ENCODE measurements at places on chromosomes 4 and X. TPM values are rescaled to one million over a fixed set of nuclear protein-coding genes. Genes with fewer than 3 reads are reported as not detected.

- peaks cover 64% of the 10 kb centered on the region for H3K36me3 ChIP-seq
- H3K27me3 ChIP-seq = no peaks in the 10 kb centered on the region
- H3K27ac ChIP-seq = no peak overlapping the region
- peaks cover 3% of the 10 kb centered on the region for H3K4me1 ChIP-seq
- no peak overlapping the region for H3K4me3 ChIP-seq
- DNase-seq = no peak
These were observed 39.5 kb downstream of the NEIL3 start for GRCh38 chr4:177349191-177349590.

DNA sequence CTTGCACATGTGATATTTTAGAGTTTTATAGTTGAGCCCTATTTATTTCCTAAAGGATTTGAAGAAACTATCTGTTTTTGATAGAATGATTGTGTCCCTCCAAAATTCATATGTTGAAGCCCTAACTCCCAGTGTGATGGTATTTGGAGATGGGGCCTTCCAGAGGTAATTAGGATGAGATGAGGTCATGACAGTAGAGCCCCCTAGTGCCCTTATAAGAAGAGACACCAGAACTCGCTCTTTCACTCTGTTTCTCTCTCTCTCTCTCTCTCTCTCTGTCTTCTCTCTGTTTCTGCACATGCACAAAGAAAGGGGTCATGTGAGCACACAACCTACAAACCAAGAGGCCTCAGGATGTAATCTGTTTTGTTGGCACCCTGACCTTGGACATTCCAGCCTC lies 921.9 kb upstream of the DIAPH2 start:
- no peak for DNase-seq
- no peak overlapping the region for H3K27ac ChIP-seq
- H3K27me3 ChIP-seq = no peaks in the 10 kb centered on the region
- H3K4me3 ChIP-seq = no peak overlapping the region
- H3K36me3 ChIP-seq = no peaks in the 10 kb centered on the region
- H3K4me1 ChIP-seq = no peaks in the 10 kb centered on the region

GRCh38 chr4:148344941-148345340 lies 97.3 kb downstream of the NR3C2 start:
- no peak overlapping the region for H3K4me3 ChIP-seq
- H3K27me3 ChIP-seq = no peaks in the 10 kb centered on the region
- no peak overlapping the region for H3K27ac ChIP-seq
- H3K4me1 ChIP-seq = no peaks in the 10 kb centered on the region

- DNase-seq = no peak
- H3K4me3 ChIP-seq = no peak overlapping the region
- no peaks in the 10 kb centered on the region for H3K4me1 ChIP-seq
- H3K27ac ChIP-seq = no peak overlapping the region
These were observed 534.9 kb upstream of the FMR1 start for GRCh38 chrX:147376601-147377422.

DNA sequence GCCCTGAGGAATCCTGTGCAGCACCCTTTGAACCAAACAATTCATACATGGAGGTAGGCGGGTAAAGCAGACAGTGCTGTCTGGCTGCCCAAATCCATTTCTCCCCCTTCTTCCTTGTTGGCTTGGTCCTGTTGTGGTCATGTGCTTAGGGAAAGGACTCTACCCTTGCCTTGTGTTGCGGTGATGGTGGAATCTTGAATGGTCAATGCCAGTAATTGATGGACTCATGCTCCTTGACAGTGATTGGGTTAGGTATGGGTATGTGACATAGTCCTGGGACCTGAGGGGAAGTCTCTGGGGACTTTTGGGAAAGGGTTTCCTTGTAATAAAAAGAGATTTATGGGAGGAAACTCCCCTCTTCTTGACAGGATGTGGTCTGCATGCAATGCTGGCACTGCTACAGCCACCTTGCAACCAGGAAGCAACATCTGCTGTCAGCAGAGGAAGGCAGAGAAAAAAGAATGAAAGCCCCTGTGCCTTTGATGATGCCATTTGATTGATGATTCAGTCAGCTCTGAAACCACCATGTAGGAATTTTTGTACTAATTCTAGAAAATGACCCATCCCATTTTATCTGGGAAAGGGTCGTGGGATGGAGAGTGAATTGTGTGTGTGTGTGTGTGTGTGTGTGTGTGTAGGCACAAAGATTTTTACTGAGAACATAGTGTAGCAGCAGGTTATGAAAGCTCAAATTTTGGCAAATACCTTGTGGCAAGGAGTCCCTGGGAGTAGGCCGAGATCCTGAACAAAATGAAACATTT lies 30.0 kb upstream of the HUWE1 start:
- H3K4me1 ChIP-seq = peaks cover 51% of the 10 kb centered on the region
- H3K27me3 ChIP-seq = no peaks in the 10 kb centered on the region
- peak; percentile 67 for DNase-seq
- peaks cover 14% of the 10 kb centered on the region for H3K36me3 ChIP-seq
- H3K4me3 ChIP-seq = peak overlapping the region; percentile 79

GRCh38 chr4:122662701-122663100 lies 41.8 kb upstream of the IL21 start:
- no peaks in the 10 kb centered on the region for H3K27me3 ChIP-seq
- no peak for DNase-seq
- H3K36me3 ChIP-seq = peaks cover 1% of the 10 kb centered on the region
- peaks cover 27% of the 10 kb centered on the region for H3K4me1 ChIP-seq

DNA sequence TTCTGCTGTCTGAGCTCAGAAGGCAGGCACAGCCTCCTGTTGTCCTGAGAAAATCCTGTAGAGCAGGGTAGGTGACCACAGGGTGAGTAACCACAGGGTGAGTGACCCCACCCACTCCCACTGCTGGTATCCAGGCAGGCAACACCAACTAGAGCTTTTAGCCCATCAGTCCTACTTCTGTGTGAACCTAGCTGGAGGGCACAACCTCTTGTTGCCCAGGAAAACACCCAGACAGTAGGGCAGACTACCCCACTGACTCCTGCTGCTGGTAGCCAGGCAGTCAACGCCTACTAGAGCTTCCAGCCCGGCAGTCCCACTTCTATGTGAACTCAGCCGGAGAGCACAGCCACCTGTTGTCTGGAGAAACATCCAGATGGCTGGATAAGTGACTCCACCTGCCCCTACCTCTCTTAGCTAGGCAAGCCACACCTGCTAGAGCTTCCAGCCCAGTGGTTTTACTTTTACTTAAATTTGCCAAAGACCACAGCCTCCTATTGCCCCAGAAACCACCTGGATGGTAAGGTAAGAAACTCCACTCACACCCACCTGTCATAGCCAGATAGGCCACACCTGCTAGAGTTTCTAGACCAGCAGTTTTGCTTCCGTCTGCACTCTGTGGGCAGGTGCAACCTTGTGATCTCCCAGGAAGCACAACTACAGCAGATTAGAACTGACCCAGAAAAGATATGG lies 371.6 kb downstream of the INPP4B start:
- H3K27me3 ChIP-seq = no peaks in the 10 kb centered on the region
- no peaks in the 10 kb centered on the region for H3K4me1 ChIP-seq
- no peak overlapping the region for H3K4me3 ChIP-seq
- no peak overlapping the region for H3K27ac ChIP-seq
- no peaks in the 10 kb centered on the region for H3K36me3 ChIP-seq

DNA sequence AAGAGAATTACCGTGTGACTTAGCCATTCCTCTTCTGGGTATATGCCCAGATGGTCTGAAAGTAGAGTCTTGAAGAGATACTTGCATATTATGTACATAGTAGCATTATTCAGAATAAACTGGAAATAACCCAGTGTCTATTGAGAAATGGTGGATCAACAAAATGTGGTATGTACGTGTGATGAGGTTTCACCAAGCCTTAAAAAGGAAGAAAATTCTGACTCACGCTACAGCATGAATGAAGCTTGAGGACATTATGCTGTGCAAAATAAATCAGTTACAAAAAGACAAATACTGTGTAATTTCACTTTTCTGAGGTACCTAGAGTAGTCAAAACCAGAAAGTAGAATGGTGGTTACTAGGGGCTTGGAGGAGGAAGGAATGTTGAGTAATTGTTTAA lies 37.3 kb downstream of the GBA3 start:
- no peak for DNase-seq
- peaks cover 1% of the 10 kb centered on the region for H3K27me3 ChIP-seq
- H3K36me3 ChIP-seq = no peaks in the 10 kb centered on the region
- no peaks in the 10 kb centered on the region for H3K4me1 ChIP-seq

DNA sequence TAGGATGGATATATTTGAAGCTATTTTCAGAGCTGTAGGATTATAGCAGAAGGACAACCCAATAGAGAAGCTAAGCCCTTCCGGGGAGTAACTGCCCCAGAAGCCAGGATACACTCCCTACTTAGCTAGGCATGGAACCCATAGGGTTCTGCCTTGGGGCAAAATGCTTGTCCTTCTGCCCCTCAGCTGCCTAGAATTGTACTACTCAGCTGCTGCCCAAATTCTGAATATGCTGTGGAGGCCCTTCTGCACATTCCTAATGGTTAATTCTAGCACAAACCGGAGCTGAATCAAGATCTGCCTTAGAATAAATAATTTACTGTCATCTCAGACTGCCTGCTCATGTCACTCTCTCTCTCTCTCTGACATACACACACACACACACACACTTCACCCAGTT lies 297.7 kb upstream of the VCX3A start:
- DNase-seq = no peak
- H3K4me3 ChIP-seq = no peak overlapping the region
- H3K36me3 ChIP-seq = no peaks in the 10 kb centered on the region
- H3K4me1 ChIP-seq = no peaks in the 10 kb centered on the region
- no peak overlapping the region for H3K27ac ChIP-seq

GRCh38 chrX:22032506-22032905 lies 381 bp downstream of the PHEX start:
- H3K4me3 ChIP-seq = no peak overlapping the region
- H3K36me3 ChIP-seq = no peaks in the 10 kb centered on the region
- H3K27ac ChIP-seq = no peak overlapping the region
- peaks cover 8% of the 10 kb centered on the region for H3K4me1 ChIP-seq

DNA sequence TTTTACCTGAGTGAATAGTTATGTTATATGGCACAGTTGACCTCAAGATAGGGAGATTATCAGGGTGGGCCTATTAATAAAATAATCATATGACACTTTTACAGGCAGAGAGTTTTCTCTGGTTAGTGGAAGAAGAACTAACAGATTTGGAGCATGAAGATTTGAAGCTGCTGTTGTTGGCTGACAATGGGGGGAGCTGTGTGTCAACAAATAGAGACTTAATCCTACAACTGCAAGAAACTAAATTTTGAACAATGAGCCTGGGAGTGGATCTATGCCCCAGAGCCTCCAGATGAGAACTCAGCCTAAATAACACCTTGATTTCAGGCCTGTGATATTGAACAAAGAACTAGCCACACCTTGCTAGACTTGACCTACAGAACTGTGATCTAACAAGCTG lies 7.2 kb upstream of the CCSER1 start:
- no peaks in the 10 kb centered on the region for H3K36me3 ChIP-seq
- H3K27me3 ChIP-seq = peaks cover 3% of the 10 kb centered on the region
- H3K4me1 ChIP-seq = no peaks in the 10 kb centered on the region
- no peak for DNase-seq
- no peak overlapping the region for H3K27ac ChIP-seq

DNA sequence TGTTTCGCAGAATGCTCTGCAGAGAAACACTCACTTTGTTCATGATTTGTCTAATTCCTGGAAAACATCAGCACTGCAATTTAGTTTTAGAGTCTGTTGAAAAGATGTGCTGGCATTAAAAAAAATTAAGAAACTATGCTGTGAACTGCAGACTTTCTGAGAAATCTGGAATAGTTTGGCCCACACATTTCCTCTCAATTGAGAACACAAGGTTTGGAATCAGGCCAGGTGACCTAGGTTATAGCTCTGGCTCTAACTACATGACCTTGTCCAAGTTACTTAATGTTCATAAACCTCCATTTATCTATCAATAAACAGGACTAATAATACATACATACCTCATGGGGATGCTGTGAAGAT lies 61.4 kb upstream of the ENPEP start:
- DNase-seq = no peak
- no peaks in the 10 kb centered on the region for H3K4me1 ChIP-seq
- no peaks in the 10 kb centered on the region for H3K36me3 ChIP-seq
- H3K4me3 ChIP-seq = no peak overlapping the region

Gene NKX3-2
- total RNA-seq = not detected

Gene RNF150
- not detected for total RNA-seq

Gene SLC10A4
- not detected for total RNA-seq

Gene CD40LG
- total RNA-seq = 4.7 TPM

Gene NWD2
- total RNA-seq = not detected

Gene FAM9C
- total RNA-seq = not detected

Gene NXF2
- total RNA-seq = not detected

Gene FGF5
- total RNA-seq = not detected

All from activated CD8-positive, alpha-beta T cell treated with anti-CD3 and anti-CD28 coated beads, Interleukin-2, amount 10 ng/mL, durations not matched to agents 7 days and 5 days (primary cell).